ENCODE measurements at places on chromosomes 7 and 10.
A peak's percentile ranks its signal among the peaks of the same experiment; 100 is the strongest.

DNA sequence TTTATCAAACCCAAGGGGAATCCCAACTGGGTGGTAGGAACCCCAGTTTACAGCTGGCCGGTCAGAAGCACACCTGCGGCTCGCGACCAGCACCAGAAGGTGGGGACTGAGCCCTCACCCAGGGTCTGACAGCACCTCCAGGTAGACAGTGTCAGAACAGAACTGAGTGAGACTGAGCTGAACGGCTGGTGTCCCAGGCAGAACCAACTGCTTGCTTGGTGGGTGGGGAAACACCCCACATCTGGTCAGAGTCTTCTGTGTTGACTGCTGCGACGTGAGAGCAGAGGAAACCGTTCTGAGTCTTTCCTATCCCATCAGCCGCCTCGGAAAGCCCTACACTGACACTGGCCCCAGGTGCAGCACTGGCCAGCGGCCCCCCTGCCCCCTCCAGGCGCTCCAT lies 160.7 kb downstream of the MAD1L1 start:
- no peak for DNase-seq

DNA sequence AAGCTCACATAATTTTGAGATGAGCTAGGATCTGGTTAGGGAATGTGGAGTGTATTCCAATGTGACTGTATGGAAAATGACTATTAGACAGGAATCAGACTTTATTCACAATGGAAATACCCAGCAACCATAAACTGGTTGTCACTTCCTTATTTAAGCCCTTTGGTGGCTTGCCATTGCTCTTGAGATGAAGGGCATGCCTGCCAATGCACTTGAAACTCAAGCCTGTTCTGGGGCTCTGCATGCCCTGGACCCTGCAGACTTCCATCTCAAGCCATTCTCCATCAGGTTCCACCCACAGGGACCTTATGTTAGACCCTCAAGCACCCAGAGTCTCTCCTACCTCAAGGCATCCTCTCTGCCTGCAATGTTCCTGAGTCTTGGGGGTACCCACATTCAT lies 145.5 kb downstream of the MPP7 start:
- no peak for DNase-seq

GRCh38 chr7:94834359-94834758 lies 73.0 kb upstream of the PPP1R9A start:
- DNase-seq: no peak

DNA sequence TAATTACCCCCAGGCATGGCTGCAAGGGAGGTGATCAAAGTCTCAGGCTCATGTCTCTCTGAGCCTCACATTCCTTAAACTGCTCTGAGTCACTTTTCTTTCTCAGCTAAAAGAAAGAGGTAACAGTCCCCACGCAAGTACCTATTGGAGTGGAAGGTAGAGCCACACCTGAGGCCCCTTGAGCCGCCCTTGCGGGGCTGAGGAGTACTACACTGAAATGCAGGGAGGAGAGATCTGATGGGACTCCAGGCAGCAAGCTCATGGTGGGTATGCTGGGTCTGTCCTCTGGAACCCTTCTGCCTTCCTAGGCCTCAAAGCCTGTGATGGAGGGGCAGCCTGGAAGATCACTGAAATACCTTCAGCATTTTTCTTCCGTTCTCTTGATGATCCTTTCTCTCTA lies 960.0 kb downstream of the DNAJB9 start:
- DNase-seq: no peak

DNA sequence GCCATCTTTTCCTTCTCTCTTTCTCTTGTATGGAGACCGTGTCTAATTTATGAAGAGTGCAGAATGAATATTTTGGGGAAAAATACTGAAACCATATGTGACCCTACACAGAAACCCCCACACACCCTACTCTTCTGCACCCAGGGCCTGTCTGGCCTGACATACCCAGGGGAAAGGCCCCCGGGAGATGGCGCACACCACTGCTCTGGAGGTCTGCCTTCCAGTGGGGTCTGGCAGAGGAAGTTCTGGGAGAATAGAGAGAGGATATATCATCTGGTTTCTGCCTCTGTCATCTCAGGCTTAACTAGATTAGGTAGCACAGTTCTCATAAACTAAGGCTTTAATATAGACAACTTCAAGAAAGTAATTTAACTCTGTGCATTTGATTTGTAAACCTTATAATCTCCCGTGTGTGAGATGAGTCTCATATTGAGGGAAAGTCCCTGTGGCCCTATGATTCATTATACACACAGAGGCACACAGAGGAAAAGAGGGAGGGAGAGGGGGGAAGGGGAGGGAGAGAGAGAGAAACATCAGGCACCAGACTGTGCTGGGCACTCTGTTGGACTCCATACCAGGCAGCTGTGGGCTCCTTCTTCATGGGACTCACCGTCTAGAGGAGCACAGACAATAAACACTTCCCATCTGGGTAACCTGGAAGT lies 123.3 kb downstream of the AOAH start:
- DNase-seq: peak; percentile 10

- DNase-seq: no peak
Observed at GRCh38 chr7:16232273-16232672, 189.1 kb downstream of the CRPPA start.

DNA sequence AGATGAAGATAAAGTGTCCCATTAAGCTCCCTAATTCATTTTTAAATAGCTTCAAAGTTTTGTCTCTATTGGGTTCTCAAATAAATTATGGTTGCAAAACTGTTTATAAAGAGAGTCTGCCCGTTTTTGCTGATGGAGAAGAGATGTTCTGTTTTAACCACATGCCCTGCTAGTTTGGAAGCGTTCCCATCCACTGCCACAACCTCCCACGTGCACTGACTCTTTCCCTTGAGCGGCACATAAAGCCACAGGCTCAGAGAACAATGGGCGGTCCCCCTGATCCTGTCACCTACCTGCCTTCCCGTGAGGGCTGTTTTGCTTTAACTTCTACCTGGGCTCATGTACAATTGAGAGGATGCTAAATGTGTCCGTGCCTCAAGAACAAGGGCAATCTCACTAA lies 65.5 kb downstream of the CPVL start:
- no peak for DNase-seq

- DNase-seq: no peak
Observed at GRCh38 chr7:93159490-93159889, 11.3 kb upstream of the SAMD9L start.

DNA sequence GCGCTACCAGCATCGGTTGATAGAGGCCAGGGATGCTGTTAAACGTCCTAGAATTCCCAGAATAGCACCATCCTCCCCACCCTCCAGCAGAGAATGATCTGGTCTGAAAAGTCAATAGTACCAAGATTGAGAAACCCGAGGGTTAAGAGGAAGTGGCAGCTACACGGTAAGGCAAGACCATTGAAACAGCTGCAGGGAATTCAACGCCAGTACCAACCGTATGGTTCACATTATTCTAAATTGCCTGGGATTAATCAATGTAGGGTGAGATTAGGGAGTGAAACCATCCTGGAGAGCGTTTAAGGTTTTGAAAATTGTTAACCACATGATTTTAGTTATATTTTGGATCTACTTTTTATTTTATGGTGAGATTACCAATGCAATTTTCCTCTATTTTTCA lies 352.2 kb downstream of the PRPF18 start:
- no peak for DNase-seq

- DNase-seq: no peak
Observed at GRCh38 chr10:14374745-14375445, 44.2 kb upstream of the FRMD4A start.

DNA sequence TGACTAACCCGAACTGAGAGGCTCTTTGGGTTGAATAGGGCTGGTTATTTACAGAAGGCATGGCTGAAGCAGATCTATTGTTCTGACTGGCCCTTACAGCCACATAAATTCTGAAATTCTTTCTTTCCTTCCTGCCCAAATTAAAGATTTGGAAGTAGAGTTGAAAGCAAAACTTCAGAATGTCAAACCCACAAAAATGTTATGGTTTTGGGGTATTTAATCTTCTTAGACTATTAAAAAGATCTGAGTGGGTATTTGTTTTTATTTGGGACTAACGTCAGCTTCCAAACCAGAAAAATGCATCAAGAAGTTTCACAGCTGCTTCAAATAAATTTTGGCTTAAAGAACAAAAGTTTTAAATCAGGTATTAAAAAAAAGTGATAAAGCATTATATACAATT lies 124.5 kb downstream of the AHR start:
- DNase-seq: no peak

DNA sequence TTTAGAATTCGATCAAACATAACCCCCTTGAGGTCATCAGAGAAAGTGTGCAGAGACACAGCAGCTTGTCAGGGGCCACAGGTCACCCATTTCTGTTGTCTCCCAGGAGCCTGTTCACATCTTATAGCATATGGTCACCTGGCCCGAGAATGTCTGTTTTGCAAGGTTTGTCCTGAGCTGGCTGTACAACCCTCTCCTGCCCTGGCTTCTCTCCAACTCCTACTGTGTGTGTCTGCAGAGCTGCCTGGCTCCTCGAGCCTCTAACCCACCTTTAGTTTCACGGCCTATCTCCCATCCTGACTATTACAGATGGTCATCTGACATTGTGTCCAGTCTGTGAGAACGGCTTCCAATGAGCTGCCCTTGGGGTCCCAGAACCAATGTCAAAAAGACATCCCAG lies 683.4 kb downstream of the SDK1 start:
- DNase-seq: no peak

Measured in CD4-positive, alpha-beta T cell treated with Interleukin-2 at 100 ng/mL for 4 hours (primary cell).